ENCODE measurements at places on chromosomes 12 and 14.

DNA sequence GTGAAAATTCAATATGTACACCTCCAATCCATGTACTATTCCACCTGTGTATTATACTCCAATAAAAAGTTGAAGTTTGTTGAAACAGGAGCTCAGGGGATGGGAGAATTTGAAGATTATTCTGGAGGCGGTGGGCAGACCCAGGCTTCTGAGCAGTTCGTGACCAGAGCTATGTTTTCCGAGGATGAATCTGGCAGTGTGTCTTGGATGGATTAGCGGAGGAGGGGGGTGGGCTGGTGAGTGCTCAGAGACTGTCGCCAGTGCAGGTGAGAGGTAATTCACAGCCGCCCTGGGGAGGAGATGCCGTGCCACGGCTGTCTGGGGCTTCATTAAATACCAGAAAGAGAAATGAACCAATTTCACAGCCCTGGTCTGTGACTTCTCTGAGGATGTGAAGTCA lies 283.0 kb upstream of the RTL1 start:
- no peak for DNase-seq

GRCh38 chr14:81144824-81145603 lies 75.7 kb downstream of the GTF2A1 start:
- no peak for DNase-seq

GRCh38 chr12:112750971-112751370 lies 40.6 kb upstream of the RPH3A start:
- no peak for DNase-seq

DNA sequence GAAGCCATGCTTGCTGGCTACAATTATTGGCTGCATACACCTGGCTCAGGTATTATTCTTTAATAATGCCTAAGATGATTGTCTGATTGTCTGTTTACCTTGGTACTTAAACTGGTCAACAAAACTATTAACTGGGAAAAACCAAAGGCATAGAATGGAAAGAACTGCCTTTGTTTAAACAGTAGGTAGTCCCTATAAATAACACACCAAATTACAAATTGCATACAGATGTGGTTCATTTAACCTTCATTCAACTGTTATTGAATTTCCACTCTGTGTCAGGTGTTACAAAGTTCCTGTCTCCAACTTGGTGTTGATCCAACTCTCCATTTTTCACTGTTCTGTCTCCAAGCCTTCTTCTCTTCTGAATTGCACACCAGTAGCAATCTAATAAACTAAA lies 79.8 kb upstream of the FSCB start:
- no peak for DNase-seq

DNA sequence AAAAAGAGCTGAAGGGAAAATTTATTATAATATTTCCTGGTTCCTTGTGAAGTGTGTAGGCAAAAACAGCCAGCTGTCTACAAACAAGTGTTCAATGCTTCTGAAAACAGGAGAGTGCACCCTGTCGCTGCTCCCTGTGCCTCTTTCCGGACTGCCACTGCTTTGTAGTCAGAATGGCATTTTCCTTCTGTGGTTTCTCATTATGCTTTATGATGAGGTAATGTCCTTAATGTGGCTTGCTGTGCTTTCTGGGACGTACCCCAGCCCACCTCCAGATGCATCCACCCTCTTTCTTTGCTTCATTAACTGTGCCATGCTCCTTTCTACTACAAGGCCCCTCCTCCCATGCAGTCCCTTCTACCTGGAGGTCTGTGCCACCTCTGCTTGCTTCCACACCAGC lies 148.1 kb downstream of the SYT1 start:
- no peak for DNase-seq

DNA sequence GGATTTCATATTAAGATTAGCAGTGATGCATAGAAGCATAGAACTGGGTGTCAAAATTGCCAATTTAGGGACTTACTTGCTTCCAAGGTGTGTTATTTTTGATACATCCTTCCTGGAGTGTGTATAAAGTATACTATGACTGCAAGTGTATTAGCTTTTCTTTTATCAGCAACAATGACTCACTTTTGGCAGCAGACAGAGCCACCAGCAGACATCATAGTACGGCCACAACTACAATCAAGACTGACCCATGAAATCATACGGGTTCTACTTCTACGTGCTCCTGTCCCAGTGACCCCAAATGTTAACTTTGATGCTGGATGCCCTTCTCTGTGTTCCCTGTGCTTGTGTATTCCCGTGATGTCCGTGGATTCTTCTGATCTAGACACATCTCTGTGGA lies 443.9 kb downstream of the TMEM132D start:
- DNase-seq, result no peak

- DNase-seq, result no peak
These were observed 21.8 kb upstream of the SPPL3 start for GRCh38 chr12:120925740-120926563.

GRCh38 chr12:1881301-1881700 lies 37.2 kb downstream of the CACNA2D4 start:
- no peak for DNase-seq

- DNase-seq, result no peak
These were observed 21.0 kb upstream of the SERPINA4 start for GRCh38 chr14:94540031-94540794.

All from T-helper 22 cell (primary cell).